ENCODE measurements at places on chromosomes 7 and 10.

DNA sequence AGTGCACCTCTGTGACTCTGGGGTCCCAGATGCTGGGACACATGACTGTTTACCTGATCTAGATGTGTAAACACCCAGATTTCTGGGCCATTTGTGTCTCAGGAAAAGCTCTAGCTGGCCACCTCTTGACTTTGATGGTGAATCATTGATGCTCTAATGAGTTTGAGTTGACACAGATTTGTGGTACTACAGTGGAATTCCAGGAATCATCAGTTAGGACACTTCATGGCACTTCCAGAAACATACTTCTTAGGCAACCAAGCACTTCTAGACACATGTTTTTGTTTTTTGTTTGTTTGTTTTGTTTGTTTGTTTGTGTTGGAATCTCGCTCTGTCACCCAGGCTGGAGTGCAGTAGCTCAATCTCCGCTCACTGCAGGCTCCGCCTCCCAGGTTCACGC lies 302.2 kb upstream of the ZMIZ1 start:
- no peak for DNase-seq

GRCh38 chr10:77501152-77501845 lies 136.3 kb downstream of the KCNMA1 start:
- DNase-seq, result no peak

DNA sequence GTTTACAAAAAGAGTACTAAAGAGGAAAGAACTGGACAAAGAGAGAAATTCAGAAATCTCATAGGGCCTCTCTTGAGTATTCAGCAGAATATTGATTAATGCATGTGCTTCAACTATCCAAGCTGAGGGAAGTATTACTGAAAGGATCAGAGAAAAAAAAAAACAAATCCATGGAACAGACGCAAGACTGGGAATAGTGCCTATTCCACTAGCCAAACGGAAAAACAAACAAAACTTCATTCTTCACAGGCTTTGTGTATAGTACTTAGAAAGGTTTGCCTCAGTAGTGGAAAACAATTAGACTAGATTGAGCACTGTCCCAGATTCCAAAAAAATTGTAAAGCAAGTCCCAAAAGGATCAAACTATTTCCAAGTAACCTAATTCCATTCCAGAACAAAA lies 106.2 kb downstream of the TFEC start:
- no peak for DNase-seq

GRCh38 chr7:157908006-157908782 lies 571.4 kb downstream of the DNAJB6 start:
- no peak for DNase-seq

GRCh38 chr7:139088268-139088667 lies 21.3 kb downstream of the ZC3HAV1 start:
- DNase-seq, result no peak

- no peak for DNase-seq
These were observed 151.0 kb upstream of the NEBL start for GRCh38 chr10:21048068-21048467.

- DNase-seq, result peak; percentile 71
These were observed 128.8 kb upstream of the CACNA2D1 start for GRCh38 chr7:82572195-82572880.

DNA sequence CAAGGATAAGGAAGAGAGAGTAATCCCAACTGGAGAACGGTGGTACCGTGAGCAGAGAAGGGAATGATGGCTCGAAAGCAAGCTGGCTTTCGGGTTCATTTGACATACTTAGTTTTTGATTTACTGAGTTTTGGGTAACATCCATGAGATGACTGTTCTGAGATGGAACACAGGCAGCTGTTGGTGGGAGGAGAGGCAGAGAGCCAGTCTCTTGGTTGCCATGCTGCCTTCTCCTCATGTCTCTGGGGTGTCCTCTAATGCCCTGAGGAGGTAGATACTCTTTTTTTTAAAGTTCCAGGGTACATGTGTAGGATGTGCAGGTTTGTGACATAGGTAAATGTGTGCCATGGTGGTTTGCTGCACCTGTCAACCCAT lies 76.4 kb upstream of the NRP1 start:
- no peak for DNase-seq

DNA sequence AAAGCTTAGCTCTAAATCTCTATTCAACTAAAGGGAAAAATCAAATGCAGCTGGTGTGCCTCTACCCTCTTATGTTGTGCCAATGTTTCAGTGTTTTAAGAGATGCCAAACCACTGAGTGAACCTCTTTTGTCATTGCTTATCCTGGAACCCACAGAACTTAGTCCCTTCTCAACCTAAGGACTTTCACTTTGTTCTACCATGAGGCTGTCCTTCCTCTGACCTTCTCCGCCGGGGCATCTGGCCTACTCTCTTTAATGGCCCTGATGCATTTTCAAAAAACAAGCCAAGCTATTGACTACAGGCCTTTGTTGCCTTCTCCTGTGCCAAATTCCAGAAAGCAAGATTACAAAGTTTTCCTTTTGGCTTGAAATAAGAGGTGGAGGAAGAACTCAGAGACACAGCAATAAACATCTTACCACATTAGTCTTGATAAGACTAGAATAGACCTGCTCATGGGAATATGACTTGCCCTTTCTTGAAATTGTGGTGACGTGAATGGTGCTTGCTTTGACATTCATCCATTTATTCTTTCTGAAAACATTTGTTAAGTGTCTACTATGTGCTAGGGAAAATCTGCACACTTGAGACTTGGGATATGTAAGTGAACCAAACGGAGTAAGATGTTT lies 253.2 kb upstream of the SMIM30 start:
- DNase-seq, result no peak

- no peak for DNase-seq
These were observed 191.3 kb upstream of the ADARB2 start for GRCh38 chr10:1928606-1929005.

DNA sequence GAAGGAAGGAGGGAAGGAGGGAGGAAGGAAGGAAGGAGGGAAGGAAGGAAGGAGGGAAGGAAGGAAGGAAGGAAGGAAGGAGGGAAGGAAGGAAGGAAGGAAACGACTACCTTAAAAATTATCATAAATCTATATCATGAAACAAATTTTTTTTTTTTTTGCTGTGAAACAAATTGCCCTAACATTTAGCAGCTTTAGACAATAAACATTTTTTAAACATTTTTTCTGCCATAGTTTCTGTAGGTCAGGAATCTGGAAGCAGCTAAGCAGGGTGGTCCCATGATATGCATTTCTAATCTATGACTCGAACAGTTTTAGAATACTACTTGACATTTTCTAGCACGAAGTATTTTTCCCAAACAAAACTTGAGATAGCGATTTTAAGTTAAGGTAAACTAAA lies 42.9 kb upstream of the TSPAN13 start:
- DNase-seq, result no peak

- DNase-seq, result no peak
These were observed 316.6 kb downstream of the PAXIP1 start for GRCh38 chr7:154686305-154686704.

GRCh38 chr10:110355141-110355831 lies 50.6 kb upstream of the SMNDC1 start:
- DNase-seq, result no peak

DNA sequence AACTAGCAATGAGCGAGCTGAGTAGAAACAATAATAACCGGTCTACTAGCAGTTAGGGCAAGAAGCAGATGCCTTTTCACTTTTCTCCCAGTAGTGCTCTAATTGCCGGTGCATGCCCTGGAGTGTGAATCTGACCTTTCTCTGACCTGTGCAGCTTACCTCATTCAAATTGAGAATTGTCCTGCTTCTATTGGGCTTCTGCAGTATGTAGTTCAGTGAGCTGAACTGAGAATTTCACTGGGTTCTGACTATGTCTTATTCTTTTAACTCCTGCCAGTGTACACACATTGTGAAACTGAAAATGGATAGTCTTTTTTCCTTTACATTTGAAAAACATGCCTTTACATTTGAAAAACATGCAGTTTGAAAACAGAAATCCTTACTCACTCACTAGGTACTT lies 157.9 kb upstream of the GRM3 start:
- DNase-seq, result no peak

DNA sequence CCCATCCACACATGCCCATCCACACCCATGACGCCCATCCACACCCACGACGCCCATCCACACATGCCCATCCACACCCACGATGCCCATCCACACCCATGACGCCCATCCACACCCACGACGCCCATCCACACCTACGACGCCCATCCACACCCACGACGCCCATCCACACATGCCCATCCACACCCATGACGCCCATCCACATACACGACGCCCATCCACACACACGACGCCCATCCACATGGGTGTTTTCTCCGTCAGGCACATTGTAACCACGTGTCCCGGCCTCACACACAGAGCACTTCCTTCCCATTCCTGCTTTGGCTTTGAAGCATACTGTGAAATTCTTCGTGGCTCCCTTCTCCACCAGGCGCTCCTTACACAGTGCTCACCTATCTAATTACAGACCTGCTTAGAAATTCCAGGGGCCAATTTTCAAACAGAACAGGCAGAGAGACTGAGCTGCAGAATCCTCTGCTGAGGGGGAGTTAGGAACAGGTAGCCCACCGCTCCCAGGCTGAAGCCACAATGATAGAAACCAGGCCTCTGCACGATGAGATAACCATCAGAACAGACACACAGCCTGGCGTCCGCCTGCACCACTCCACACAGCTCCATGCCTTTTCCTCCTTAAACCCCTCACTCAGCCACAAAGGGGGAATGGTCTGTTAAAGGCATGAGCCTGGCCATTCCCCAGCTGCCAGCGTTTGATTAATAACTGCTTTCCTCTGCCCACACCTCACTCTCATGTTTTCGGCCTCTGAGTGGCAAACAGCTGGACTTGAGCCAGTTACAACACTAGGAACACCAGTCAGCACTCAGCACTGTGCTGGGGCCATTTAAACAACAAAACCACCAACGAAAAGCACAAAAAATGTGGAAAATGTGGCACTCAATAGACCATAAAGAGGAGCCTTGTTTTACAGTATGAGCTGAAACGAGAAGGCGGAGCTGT lies 501.6 kb downstream of the PTPRN2 start:
- DNase-seq, result no peak

- no peak for DNase-seq
These were observed 20.7 kb downstream of the ANTXRL start for GRCh38 chr10:46307281-46308112.

GRCh38 chr10:126124668-126125349 lies 228.4 kb downstream of the FANK1 start:
- DNase-seq, result no peak

- DNase-seq, result no peak
These were observed 107.5 kb upstream of the GPR26 start for GRCh38 chr10:123558651-123559050.

DNA sequence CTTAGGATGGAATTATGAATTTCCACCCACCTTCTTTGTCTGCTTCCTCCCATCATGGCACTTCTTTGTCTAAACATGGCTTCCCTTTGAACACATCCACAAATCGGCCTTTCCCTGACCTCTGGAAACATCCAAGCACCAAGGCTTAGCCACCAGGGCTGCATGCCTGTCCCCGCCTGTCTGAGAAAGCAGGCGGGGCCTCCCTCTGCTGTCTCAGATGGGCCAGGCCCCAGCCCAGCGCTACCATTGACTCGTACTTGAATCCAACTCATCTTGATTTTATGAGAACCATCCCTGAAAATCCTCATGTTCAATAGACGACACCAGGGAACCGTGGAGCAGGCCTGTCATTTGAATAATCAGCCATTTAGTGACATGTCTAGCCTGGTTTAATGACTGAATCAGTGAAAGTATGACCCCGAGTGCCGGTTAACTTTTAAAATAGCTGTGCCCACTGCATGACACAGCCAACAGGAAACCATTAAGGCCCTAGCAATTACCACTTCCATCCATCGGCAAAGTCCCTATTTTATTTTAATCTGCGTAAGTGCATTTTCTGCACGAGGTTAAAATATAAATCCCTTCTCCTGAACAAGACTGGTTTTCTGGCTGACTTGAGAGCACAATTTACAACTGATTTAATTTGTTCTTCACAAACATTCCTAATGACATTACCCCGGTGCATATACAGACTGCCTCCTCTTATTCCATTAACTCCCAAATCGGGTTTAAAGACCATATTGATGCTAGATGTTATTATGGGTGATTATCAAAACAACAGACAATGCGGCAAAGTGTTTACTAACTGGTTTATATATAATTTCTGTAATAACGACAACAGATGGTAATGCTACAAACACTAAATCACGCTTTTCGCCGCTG lies 194.7 kb downstream of the BUB3 start:
- DNase-seq, result no peak

GRCh38 chr7:8146788-8147413 lies 115.1 kb downstream of the ICA1 start:
- DNase-seq, result no peak

- DNase-seq, result no peak
These were observed 2.0 kb downstream of the RTKN2 start for GRCh38 chr10:62266611-62267010.

DNA sequence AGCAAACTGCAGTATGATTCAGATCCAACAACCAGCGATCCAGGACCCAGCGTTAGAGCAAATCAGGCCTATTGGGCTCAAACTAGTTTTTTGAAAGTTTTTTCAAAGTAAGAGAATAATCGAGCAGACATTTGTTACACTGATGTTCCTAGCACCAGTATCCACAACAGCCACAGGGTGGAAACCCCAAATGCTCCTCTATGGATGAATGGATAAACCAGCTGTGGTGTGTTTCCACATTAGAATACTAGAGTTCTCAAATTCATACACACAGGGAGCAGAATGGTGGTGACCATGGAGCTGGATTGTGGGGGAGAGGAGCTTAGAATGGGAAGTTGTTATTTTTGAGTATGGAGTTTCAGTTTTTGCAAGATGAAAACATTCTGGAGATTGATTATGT lies 60.7 kb downstream of the PDIA4 start:
- no peak for DNase-seq

- DNase-seq, result no peak
These were observed 926.1 kb upstream of the SORCS1 start for GRCh38 chr10:108090476-108091215.

DNA sequence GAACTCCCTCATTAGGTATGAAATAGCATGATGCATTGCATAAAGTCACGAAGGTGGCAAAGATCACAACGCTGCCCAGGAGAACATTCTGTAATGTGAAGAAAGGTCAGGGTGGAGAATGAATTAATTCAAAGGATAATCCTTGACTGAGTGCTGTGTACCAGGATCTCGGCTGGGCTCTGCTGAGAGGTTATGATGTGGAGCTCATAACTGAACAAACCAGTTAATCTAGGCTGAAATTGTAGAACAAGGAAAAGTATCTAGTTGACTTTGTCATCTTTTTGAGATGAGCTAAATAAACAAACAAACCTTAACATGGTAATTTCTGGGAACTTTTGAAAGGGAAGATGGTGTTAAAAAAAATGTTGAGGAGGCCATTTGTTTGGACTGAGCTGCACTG lies 6.1 kb downstream of the MSMB start:
- DNase-seq, result no peak

DNA sequence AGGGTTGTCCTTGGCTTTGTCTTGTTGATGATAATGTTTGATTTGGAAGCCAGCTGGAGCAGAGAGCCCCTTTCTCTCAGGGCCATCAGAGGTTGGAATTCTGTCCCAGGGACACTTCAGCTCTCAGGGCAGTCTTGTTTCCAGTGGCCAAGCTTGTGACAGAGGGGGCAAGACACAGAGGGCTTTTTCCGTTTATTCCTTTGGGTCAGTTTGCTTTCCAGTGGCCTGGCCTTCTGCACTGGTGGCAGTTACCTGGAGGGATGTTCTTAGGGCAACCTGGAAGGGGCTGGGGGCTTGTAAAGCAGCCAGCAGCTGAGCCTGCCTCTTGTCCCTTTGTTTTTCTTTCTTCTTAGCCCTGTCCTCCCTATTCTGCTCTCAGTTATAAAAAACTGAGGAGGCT lies 62.7 kb downstream of the MTURN start:
- DNase-seq, result no peak

All from glomerular endothelial cell (primary cell).